ENCODE measurements at places on chromosomes 5 and 9.

- no peak for DNase-seq
These were observed 11.3 kb downstream of the ANKDD1B start for GRCh38 chr5:75622564-75622963.

DNA sequence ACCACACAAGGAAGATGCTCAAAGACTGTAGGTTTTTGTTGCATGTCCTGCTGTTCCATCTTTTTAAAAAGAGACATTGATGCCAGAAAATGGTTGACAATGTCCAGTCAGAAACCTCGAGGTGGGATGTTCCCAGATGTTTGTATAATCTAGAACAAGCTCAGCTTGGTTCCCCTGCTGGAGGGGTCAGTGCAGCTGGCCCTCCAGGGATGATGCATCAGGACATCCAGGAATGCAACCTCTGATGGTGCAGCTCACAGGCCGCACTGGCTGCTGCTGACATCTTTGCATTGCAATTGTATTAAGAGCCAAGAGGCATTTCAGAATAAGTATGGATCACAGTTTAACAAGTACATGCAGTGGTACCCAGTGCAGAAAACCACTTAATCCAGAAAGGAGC lies 122.4 kb downstream of the MED10 start:
- no peak for DNase-seq

- no peak for DNase-seq
These were observed 21.1 kb upstream of the TRIO start for GRCh38 chr5:14122089-14122488.

- no peak for DNase-seq
These were observed 111.4 kb downstream of the TRIM32 start for GRCh38 chr9:116798521-116798920.

DNA sequence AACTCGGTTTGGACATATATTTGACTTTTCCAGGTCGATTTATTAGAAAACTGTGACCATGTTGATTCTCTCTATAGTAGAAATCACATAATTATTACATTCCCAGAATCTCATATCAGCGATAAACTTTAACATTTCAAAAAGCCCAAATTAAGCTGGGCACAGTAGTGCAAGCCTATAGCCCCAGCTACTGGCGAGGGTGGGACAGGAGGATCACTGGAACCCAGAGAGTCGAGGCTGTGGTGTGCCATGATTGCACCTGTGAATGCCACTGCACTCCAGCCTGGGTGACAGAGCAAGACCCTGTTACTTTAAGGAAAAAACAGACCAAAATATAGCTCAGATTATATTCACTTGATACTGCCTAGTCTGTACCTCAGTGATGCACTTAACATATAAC lies 128.9 kb downstream of the CPLANE1 start:
- no peak for DNase-seq

- no peak for DNase-seq
These were observed 222.6 kb downstream of the ROR2 start for GRCh38 chr9:91727316-91727861.

- no peak for DNase-seq
These were observed 3.0 kb downstream of the MVB12B start for GRCh38 chr9:126329476-126330275.

DNA sequence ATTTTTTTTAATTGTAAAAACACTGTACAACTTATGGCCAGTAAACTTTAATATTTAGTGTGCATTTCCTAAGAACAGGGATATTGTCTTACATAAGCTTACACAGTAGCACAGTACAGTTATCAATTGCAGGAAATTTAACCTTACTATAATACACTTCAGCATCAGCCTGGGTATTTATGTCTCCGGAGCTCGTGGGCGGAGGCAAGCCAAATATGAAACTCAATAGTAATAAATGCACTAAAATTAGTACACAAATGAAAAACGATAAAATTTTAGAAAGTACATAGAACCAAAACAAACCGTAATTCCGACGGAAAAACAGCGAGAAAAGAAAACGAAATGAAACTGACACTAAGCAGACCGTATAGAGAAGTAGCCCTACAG lies 91.2 kb downstream of the ANXA2R start:
- no peak for DNase-seq

DNA sequence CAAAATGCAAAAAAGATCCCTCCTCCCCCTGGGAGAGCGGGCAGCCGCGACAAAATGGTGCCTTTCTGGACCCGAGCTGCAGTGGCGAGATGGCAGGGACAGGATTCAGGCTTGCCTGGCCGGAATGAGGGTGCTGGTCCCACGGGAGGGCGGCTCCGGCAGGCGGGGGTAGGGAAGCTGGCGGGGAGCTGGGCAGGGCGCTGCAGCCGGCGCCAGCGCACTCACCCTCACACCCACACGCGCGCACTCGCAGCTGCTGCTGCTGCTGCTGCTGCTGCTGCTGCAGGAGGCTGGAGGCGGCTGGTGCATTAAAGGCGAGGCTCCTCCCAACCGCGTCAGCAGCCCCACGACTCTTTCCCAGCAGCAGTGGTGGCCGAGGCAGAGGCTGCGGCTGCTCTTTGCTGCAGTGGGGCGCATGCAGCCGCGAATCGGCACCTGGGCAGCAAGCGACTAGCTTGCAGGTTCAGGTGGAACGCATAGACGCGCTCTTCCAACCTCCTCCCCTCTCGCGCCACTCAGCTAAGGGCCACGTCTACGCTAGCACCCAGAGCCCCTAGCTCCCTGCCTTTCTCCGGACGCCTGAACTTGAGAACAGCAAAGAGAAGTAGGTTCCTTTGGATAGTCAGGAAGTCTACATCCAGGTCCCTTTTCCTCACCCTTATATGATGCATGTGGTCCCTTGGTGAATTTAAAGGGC lies at the start of gene PPP2R2B:
Gene PPP2R2B, minus strand, starts transcription at position 282 of the 697 bp plus-strand sequence.
- no peak for DNase-seq

DNA sequence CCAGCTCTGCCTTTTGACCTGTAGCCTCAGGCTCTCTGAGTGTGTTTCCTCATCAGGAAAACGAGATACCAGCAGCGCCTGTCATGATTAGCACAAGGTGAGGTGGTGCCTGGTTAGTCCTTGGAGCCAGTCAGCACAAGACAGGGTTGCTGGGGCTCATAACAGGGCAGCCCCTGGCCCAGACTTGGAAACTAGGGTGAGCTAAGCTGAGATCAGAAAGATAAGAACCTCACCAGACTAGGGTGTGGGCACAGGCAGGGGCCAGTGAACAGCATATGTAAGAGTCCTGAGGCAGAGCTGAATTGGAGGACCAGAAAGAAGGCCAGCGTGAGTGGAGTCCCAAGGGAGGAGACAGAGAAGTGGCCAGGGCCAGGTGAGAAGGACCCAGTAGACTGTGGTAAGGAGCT lies 42.7 kb upstream of the FUBP3 start:
- DNase-seq, result no peak

DNA sequence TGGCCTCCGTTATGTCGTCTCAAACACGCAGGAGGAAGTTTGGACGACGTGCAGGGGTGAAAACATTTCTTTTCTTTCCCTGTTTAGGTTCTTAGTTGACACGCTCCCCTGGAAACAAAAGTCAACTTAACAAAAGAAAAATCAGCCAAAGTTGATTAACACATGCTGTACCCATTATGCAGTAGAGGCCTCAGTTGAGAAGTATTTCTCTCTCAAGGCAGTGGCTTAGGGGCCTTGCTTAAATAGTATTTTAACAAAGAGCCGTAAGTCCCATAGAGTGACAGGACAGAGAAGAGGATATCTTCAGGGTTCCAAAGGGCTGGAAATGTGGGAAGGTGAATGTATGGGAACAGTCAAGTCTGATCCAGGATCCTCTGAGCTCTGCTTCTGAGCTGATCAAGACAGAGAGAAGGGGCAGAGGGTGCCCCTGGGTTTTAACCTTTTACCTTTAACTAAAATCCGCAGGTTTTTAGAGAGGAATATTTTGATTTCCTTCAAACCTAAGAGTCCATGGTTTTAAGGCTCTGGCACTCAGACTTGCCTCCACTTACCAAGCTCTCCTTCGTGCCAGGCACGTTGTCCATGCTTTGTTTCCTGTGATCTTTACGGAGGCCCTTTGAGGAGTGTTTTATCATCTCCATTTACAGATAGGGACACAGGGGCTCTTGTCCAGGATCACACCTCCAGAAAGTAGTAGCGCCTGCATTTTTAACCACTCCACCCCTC lies 629 bp upstream of the CD74 start:
- no peak for DNase-seq

- no peak for DNase-seq
These were observed 168.4 kb upstream of the MAP1B start for GRCh38 chr5:71938895-71939294.

DNA sequence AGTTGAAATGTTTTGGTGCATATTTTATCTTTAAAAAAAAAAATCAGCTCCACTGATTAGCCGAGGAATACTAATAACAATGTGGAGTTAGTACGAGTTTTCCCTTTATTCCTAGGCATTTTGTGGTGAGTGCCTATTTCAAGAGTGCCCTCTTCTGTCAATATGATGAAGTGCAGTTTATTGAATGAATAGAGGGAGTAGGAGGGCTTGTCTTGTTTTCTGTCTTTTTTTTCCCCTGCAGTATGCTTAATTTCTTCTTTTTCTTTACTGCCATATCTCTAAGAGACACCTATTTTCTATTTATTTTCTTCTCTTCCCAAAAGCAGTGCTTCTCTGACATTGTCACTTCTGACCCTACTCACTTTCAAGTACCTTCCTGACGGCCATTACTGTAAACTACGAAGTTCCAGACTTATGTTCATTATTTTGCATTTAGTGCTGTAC lies 169.6 kb upstream of the PITX1 start:
- no peak for DNase-seq

DNA sequence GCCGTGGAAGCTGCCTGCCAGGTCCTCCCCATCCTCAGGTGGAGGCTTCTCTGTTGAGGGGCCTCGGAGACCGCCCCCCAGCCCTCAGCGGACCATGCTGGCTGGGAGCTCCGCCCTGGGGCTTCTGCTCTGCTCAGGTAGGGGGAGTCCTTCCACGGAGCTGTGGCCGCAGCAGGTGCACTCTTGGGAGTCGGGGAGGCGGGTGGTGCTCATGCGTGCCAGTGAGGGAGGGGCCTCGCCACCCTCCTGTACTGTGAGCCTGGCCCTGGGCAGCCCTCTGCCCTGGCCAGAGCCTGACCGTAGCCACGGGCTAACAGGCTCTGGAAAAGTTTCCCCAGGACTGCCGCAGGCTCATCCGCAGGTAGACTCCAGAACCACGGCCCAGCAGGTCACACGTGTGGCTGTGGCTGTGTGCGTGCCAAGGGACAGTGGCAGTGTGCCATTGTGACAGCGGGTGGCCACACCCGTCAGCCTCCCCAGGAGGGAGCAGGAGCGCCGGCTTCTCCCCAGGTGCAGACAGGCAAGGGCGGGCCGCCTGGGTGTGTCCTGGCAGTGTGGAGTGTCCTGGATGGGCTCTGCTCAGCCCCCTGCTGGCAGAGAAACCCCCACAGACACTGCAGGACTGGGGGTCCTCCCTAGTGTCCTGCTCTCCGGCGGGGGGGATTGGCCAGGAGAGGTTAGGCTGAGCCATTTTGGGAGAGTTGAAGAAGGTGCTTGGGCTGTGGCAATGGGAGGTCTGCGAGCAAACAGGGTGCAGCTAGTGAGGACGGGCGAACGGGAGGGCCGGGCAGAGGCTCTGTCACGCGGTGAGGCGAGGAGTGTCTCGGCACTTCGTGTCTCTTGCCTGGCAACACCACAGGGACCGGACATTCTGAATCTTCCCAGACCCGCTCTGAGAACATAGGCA lies 29.5 kb downstream of the TPPP start:
- no peak for DNase-seq

DNA sequence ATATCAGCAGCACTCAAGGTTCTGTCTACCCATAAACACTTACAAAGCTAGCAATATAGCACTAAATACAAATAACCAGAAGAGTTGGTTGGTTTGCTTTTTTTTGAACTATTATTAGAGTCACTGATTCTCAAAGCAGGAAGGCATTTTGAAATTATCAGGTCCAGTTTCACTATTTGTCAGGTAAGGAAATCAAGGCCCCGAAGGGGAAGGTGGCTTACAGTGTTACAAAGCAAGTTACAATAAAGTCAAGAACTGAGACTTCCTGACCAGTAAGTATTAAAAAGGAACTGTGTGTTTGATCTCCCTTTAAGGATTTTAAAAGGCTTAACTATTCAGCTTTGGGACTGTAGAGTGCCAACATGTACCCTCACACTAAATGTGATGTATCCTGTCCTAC lies 10.8 kb downstream of the C5orf15 start:
- no peak for DNase-seq

DNA sequence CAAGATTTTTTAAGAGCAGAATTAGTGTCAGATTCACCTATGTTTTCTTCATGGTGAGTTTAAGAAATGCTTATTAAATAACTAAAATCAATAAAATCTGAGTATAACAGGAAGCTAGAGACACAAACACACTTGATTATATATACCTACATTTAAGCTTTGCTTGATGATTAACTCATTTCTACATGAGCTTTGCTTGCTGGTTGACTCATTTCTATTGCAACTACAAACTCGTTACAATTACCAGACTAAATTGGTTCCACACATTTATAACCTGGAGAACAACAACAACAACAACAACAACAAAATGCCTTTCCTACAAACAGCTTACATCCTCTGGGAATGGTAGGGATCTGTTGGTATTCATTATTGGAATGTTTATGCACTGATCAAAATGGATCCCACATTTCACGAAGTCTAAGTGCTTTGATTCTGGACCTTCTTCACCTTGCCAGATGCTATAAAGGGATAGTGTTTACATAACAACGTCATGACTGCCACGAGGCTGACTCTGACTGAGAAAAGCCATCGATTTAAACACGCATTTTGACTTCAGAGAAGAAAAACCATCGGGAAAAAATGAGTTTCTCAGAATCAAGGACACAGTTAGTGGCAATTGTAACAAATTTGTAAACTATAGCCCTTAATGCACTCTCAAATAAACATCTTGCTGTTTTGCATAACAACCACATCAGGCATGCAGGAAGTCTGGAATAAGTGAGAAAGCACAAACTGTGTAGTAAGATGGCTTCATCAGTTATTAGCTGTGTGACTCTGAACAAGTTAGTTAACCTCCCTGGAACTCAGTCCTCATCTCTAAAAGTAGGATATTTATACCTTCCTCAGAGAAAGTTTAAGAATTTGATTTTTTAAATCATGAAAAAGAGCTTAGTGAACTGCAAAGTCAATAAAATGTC lies 49.8 kb downstream of the RASEF start:
- DNase-seq, result no peak

GRCh38 chr9:133102190-133103021 lies 18.6 kb downstream of the RALGDS start:
- no peak for DNase-seq

GRCh38 chr9:133043449-133044035 lies 12.7 kb downstream of the GTF3C5 start:
- DNase-seq, result no peak

DNA sequence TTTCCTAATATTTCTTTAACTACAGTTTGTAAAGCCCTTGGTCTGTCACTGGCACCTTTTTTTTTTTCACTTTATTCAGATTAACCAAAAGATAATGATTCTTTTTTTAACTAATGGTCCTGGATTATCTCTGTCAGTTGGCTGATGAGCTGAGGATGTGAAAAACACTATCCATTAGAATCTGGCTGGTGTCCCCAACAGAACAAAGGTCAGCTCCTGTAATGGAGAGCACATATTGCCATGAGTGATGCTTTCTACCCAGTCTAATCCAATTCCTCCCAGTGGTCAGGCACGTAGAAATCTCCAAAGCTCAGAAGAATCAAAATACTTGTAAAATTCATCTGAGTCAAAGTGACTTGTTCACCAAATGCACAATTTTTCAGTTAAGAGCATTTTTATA lies 491.7 kb upstream of the PIK3R1 start:
- no peak for DNase-seq

All from activated naive CD4-positive, alpha-beta T cell (primary cell).